HCT116 (cell line): ENCODE measurements at places on chromosomes 6 and 20. TPM values are rescaled to one million over a fixed set of nuclear protein-coding genes. Genes with fewer than 3 reads are reported as not detected.

DNA sequence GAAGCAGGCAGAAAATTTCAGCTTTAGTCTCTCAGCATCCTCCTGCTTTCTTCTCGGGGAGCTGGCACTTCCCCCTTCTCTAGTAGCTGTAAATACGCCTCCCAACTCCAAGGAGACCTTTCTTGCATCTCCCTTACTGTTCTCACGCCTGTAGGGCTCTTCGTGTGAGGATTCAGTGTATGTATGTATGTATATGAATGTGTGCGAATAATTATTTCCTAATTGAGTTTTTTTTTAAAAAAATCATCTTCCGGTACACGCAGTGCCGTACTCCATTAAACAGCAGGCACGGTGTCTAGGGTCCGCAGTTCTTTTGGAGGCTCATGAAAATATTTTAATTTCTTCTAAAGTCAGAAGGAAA lies 85.4 kb downstream of the HFE start:
- no peaks in the 10 kb centered on the region for H3K36me3 ChIP-seq
- H3K4me3 ChIP-seq: peak overlapping the region; percentile 92
- no peak for DNase-seq
- no peaks in the 10 kb centered on the region for H3K27me3 ChIP-seq
- H3K27ac ChIP-seq: peak overlapping the region; percentile 84

DNA sequence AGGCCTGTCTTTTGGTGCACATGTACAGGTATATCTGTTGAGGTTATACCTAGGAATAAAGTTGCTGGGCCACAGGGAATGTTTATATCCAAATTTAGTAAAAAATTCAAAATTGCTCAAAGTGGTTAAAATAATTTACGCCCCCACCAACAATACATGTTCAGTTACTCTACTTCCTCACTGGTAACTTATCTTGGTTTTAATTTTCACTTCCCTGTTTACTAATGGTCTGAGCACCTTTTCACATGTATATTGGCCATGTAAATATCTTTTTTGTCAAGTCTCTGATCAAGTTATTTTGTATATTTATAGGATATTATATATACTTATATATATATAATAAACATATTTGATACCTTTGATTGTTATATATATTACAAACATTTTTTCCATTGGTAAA lies 9.7 kb downstream of the PDE7B start:
- H3K4me3 ChIP-seq: no peak overlapping the region
- DNase-seq: no peak
- no peaks in the 10 kb centered on the region for H3K4me1 ChIP-seq
- H3K27ac ChIP-seq: no peak overlapping the region

DNA sequence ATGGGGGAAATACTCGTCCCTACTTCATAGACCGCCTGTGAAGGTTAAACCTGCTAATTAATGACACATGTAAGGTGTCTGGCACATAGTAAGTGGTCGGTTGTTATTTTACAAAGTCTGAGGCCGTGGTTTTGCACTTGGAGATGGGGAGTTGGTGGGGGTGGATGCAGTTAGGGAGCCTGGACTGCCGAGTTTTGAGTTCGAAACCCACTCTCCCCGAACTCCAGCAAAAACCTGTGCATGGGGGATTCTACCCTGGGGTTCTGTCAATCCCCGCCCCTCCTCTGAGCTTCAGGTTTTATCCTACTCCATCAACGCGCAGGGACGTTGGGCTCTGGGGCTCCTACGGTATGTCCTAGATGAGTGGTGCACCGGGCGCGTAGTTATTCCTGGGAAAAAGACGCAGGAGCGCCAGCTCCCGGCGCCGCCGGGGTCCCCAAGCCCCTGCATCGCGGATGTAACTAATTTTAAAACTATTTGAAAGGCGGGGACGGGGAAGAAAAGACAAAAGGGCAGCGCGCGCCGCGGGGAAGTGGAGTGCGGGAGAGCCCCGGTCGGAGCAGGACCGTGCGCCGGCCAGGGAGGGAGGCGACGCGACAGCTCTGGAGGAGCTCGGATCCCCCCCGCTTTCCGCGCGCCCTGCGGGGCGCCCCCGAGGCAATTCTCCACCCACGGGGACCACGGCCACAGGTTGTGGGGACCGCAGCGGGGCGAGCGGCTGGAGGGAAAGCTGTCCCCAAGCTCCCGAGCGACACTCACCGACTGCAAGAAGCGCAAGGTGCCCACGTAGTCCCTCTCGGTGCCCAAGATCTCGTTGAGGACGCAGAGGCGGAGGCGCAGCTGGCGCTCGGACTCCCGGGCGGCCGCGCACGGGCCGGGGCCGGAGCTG lies 672 bp downstream of the PREX1 start:
- no peak for DNase-seq
- H3K27me3 ChIP-seq: no peaks in the 10 kb centered on the region
- H3K4me3 ChIP-seq: peak overlapping the region; percentile 53
- H3K36me3 ChIP-seq: no peaks in the 10 kb centered on the region

- H3K27ac ChIP-seq: no peak overlapping the region
- no peaks in the 10 kb centered on the region for H3K27me3 ChIP-seq
- no peaks in the 10 kb centered on the region for H3K4me1 ChIP-seq
- H3K36me3 ChIP-seq: no peaks in the 10 kb centered on the region
- DNase-seq: no peak
- no peak overlapping the region for H3K4me3 ChIP-seq
These were observed 216.3 kb downstream of the ADGRG6 start for GRCh38 chr6:142518126-142518525.

GRCh38 chr6:140636908-140637402 lies 1262.5 kb upstream of the CITED2 start:
- no peak for DNase-seq
- H3K27ac ChIP-seq: no peak overlapping the region
- H3K4me1 ChIP-seq: no peaks in the 10 kb centered on the region
- H3K36me3 ChIP-seq: no peaks in the 10 kb centered on the region

DNA sequence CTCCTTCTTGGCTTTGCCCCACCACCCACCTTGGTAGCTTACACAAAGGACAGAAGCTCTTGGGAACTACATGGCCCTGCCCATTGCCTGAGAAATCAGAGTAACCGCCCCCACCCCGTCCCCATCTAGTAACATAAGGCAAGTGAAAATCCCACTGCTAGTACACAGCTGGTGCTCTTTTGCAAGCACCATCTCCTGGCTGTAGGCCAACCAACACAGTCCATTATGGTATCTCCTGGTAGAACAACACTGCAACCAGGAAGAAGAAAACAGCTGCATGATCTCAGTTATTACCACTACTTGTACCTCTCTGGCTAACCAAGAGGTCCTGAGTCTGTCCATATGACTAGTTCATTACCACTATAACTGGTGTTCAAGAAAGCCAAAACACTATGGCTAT lies 841.1 kb upstream of the MANEA start:
- H3K27me3 ChIP-seq: no peaks in the 10 kb centered on the region
- no peak overlapping the region for H3K4me3 ChIP-seq
- H3K4me1 ChIP-seq: no peaks in the 10 kb centered on the region
- H3K36me3 ChIP-seq: no peaks in the 10 kb centered on the region

- H3K4me3 ChIP-seq: no peak overlapping the region
- DNase-seq: no peak
- 0 out of 2 replicates have a peak, but pooled peaks cover 2% of the 10 kb centered on the region for H3K4me1 ChIP-seq
These were observed 44.1 kb downstream of the RALY start for GRCh38 chr20:34037767-34038166.

DNA sequence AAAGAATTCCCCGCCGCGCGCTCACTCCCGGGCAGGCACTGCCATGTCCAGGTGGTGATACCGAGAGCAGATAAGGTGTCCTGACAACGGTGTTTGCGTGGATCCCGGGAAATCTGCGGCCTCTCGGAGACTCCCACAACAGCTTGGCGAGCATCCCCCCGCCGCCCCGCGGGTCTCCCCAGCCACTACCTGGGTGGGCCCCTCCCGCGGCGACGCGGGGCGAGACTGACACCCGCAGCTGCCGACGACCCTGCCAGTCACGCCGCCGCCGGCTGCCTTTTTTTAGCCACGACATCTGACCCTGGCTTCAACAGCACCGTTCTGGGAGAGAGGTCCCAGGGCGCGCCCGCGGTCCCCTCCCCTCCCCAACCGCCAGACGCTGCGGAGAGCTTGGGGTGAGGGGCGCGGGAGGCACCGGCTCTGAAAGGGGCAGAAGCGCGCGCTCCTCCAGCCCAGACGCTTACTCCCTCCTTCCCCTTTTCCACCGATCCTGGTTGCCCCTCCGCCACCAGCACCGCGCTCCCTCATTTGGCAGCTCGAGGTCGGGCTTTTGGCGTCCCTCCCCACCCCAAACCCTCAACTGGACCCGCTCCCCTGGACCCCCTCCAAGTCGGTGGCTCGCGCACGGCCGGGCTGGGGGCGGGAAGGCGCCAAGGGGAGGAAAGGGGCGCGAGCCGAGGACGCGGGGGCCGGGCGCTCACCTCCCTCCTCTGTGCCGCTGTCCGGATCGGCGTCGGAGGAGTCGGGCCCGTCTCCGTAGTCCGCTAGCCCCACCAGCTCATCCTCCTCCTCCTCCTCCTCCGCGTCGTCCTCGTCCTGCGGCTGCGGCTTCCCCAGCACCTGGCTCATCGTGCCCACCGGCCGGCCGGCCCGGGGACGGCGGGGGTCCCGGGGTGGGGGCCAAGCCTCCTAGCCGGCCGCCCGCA lies 665 bp downstream of the RRAGD start:
- DNase-seq: no peak
- H3K27me3 ChIP-seq: no peaks in the 10 kb centered on the region
- peak overlapping the region; percentile 51 for H3K4me3 ChIP-seq
- no peak overlapping the region; the same call in 1 of the 2 replicates for H3K27ac ChIP-seq

DNA sequence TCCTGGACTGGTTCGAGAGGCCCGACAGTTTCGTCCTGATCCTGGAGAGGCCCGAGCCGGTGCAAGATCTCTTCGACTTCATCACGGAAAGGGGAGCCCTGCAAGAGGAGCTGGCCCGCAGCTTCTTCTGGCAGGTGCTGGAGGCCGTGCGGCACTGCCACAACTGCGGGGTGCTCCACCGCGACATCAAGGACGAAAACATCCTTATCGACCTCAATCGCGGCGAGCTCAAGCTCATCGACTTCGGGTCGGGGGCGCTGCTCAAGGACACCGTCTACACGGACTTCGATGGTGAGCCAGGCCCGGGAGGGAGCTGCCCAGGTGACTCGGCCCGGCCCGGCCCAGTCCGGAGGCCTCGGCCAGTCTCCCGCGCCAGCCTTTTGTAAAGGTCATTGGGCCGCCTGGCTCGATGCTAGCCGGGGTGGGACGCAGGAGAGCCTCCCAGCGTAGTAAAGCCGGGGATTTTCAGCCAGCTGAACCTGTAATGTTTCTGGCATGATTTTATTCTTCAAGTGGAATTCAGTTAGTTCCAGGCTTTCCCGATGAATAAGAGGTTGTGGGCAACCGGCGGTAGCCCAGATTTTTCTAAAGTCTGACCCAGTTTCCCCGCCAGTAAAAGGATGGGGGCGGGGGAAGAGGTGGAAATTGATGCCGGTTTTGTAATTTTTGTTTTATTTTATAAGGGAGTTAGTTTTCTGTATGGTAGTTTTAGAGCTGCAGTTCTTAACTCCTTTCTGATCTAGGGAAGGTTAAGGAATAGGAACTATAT lies 1.4 kb downstream of the PIM1 start:
- peaks cover 26% of the 10 kb centered on the region for H3K36me3 ChIP-seq
- H3K27ac ChIP-seq: peak overlapping the region; percentile 73
- no peaks in the 10 kb centered on the region for H3K27me3 ChIP-seq
- H3K4me3 ChIP-seq: peak overlapping the region; percentile 81

DNA sequence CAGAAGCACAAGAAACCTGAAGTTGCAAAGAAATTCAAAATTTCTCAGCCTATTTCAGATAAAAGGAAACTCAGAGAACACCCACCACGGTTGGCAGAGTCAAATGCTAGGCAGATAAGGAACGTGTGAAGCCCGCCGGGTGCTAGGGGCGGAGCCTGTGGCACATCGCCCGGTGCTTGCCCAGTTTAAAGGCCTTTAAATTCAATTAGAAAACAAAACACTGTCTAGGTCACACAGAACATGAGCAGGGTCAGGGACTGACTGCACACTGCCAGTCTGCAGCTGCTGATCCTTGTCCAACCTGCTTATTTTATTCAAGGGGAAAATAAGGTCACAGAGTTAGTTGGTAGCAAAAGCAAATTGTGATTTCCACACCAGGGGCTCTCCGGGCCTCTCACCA lies 75.8 kb downstream of the PSMG4 start:
- no peak overlapping the region for H3K4me3 ChIP-seq
- peaks cover 19% of the 10 kb centered on the region for H3K4me1 ChIP-seq
- no peak overlapping the region for H3K27ac ChIP-seq
- no peak for DNase-seq
- H3K36me3 ChIP-seq: no peaks in the 10 kb centered on the region

- H3K4me1 ChIP-seq: peaks cover 25% of the 10 kb centered on the region
- H3K27ac ChIP-seq: no peak overlapping the region
- no peaks in the 10 kb centered on the region for H3K27me3 ChIP-seq
- H3K4me3 ChIP-seq: no peak overlapping the region
These were observed 23.7 kb downstream of the TGM2 start for GRCh38 chr20:38141204-38141888.

DNA sequence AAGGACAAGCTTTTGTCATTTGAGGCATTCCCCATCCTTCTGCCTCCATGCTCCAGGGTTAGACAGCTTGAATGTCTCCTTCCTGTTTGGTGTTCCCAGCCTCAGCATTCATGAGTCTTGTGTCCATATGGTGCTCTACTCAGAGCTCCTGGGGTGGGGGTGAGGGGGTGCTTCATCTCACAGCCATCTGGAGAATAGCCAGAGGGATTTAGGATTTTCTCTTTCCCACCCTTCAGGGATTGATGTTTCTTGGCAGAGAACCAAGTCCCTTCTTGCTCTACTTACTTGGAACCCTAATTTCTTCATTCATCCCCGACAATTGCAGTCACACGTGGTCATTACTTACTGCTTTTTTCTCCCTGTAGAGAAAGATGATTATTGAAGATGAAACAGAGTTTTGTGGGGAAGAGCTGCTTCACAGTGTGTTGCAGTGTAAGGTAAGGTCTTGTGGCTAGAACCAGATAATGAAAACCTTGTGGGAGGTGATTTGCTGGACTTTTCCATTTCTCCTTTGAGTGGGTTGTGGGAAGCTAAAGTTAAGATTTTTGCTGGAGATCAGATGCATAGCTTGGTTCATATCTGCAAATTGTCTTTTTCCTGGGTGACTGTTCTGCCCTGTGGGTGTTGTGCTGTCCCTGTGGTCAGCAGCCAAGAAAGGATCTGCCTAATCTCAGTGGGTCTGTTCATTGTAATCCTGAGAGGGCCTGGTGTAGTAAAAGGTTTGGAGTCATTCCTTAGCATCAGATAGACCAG lies 18.6 kb downstream of the CMTR1 start:
- no peak for DNase-seq
- no peak overlapping the region for H3K27ac ChIP-seq
- H3K4me3 ChIP-seq: no peak overlapping the region
- no peaks in the 10 kb centered on the region for H3K27me3 ChIP-seq
- H3K36me3 ChIP-seq: peaks cover 11% of the 10 kb centered on the region

DNA sequence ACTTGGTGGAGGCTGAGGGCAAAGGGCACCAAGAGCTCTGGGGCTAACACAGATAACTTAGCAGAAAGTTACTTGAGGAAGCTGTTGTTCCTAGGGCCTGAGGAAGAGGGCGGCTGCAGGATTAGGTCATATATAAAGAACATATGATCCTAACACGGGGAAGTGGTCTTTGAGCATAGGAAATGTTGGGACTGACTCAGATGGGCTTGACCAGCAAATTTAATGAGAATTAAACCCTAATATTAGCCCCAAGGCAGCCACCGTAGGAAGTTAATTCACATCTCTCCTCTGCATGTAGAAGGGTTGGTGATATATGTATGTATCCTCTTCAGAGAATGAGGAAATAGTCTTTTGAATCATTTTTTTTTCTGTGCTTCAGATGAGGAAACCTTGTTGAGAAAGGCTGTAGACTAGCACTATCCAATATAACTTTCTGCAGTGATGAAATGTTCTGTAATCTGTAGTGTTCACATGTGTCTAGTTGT lies 9.2 kb upstream of the ZBTB9 start:
- H3K36me3 ChIP-seq: no peaks in the 10 kb centered on the region; the same call in 1 of the 2 replicates
- H3K4me1 ChIP-seq: peaks cover 2% of the 10 kb centered on the region
- H3K27me3 ChIP-seq: no peaks in the 10 kb centered on the region
- no peak overlapping the region for H3K4me3 ChIP-seq

Gene RNF39
- total RNA-seq: 0.22 TPM

Gene ERVFRD-1
- total RNA-seq: not detected

Gene PDE10A
- 0.37 TPM for total RNA-seq

Gene OLIG3
- total RNA-seq: not detected
